Activated T-helper 1 cell treated with anti-CD3 and anti-CD28 coated beads, Interleukin-12 subunit alpha, Interleukin-12 subunit beta, Interleukin-2, Interleukin-4 antibody, amounts not matched to agents 30 ng/mL and 10 ng/mL and 1 ng/mL, durations not matched to agents 14 hours and 24 hours and 36 hours (primary cell): ENCODE measurements at places on chromosomes 7 and 10.

DNA sequence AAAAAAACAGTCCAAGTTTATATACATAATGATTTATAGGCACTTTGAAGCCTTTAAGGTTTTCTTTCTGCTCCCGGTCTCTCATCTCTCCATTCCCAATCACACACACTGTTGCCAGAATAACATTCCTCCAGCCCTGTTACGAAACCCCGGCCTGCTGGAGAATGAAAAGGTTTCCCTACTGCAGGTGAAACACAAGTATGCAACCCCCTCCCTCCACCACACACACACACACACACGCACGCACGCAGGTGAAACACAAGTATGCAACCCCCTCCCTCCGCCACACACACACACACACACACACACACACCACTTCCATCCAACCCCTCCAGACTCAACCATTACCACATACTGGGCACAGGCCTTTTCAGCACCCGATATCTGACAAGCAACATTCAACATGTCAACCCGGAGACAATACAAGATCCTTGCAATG, 87.5 kb downstream of the PARD3 start:
- DNase-seq = no peak

DNA sequence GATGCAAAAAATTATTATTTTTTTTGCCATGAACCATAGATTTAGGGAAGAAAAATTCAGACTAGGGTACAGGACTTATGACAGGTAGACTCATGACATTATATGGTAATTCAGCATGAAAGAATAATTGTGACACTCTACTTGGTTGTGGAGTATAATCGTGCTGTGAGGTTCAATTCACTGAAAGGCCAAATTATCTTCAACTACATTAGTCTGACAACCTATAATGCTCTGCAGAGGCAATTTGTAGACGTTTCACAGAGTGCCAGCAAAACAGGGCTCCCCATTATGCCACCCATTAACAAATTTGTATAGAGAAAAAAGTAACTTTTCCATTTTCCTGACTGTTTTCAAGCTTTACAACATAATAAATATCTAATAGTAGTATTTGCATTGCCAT, 292.6 kb downstream of the LRMDA start:
- no peak for DNase-seq

- no peak for DNase-seq
Measured at GRCh38 chr7:148718431-148718830, 19.7 kb downstream of the CUL1 start.

- DNase-seq = no peak
Measured at GRCh38 chr7:107813524-107813923, 10.5 kb upstream of the SLC26A3 start.

GRCh38 chr10:94725871-94726270, 36.6 kb upstream of the CYP2C19 start:
- no peak for DNase-seq

DNA sequence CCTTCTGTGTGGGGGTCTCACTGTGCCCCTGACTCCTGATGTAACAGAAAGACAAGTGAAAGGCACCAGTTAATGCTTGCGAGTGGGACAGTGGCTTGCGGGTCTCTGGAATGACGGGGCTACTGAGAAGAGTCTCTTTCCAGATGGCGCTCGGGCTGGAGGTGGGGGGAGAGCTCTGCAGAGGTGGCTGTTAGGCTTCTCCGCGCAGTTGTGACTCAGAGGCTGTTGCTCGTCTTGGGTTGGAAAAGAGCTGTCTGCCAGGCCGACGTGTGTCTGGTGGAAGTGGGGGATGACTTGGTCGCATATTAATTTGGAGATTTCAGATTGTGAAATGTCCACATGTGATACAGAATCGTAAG, 27.9 kb upstream of the SH2B2 start:
- no peak for DNase-seq

GRCh38 chr7:121620953-121621606, 225.0 kb upstream of the FAM3C start:
- no peak for DNase-seq

GRCh38 chr10:2744547-2745200, 322.7 kb upstream of the PFKP start:
- DNase-seq = no peak

- DNase-seq = no peak
Measured at GRCh38 chr7:140039066-140039465, 23.7 kb downstream of the PARP12 start.

- no peak for DNase-seq
Measured at GRCh38 chr7:69817121-69817520, 218.8 kb downstream of the AUTS2 start.

GRCh38 chr7:116955801-116956476, 2.6 kb downstream of the ST7 start:
- DNase-seq = no peak

DNA sequence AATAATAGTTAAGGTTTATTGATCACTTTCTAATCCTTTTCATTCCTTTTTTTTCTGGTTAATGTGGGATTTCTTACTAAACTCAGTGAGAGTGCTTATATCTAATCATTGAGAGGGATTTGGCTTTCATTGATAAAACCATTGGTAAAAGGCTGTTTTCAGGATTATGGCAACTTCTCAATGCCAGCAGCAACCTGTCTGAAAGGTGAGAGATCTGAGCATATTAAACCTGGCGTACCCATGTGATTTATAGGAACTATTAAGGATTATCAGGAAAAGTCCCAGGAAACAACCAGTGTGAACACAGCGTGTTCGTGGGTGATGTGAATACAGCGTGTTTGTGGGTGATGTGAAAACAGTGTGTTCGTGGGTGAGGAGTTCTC, 65.9 kb downstream of the PDIA4 start:
- no peak for DNase-seq
